ENCODE measurements at places on chromosomes 7 and 10.

GRCh38 chr10:44383749-44384600 lies 922 bp downstream of the CXCL12 start:
- DNase-seq = no peak

- DNase-seq = no peak
These were observed 310.2 kb downstream of the AUTS2 start for GRCh38 chr7:69908454-69908853.

DNA sequence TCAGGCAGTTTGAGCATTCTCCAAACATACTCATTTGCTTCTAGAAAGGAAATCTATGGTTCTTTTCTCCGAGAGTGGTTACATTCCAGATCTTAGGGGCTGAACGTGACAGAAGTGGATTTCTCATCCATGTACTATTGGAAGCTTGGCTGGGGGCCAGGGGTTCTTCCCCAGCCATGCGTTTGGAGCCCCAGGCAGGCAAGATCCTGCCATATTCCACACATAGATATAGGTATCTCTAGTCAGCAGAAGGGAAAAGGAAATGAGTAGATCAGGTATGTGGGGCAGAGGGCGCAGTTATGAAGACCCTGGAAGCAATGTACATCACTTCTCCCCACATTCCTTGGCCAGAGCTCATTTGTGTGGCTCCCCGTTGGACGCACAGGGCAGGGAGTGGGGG lies 299.8 kb downstream of the CCDC3 start:
- no peak for DNase-seq

DNA sequence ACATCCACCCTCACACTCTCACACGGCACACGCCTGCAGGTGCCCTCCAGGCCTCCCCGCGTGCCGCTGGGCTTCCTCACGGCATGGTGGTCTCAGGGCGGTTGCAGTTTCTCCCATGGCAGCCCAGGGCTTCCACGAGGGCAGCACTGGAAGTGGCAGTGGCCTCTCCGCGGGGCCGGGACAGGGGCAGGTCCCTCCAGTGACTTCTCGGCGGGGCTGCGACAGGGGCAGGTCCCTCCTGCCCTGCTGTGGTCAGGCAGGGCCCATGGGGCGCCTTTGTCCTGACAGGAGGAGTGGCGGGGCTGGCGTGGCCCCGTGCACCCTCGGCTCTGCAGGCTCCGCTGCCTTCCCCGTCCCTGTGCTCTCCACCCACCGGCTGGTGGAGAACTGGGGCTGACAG lies 19.0 kb downstream of the PWWP2B start:
- DNase-seq = no peak

- DNase-seq = peak; percentile 57
These were observed 47.8 kb downstream of the IKZF1 start for GRCh38 chr7:50352282-50352681.

- no peak for DNase-seq
These were observed 32.5 kb upstream of the RBM33 start for GRCh38 chr7:155611808-155612447.

DNA sequence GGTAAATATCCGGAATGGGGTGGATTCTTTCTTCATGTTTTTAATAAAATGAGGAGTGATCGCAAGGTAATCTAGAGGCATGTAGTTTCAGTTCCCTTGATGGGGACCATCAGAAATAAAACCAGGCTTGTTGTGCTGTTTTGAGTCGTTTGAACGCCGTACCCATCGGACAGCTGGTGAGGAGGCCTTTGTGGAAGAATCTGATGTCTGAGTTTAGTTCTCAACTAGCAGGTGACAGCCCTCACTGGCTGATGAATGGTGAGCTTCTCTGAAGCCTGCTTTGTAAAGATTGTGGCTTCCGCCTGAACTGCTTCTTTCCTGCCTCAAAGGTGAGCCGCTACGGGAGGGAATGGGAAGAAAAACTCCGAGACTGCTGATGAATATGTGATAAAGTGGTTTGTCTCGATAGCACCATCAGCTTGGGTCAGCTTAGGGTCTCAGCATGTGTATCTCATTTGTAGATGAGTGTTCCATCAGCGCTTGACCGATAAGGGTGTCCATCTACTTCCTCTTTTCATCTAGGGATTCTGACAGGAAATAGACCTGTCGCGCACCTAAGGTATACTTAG lies 977 bp downstream of the TMEM248 start:
- no peak for DNase-seq

- DNase-seq = no peak
These were observed 140.7 kb downstream of the SLC25A13 start for GRCh38 chr7:96181174-96181573.

GRCh38 chr7:121181357-121181756 lies 147.4 kb upstream of the WNT16 start:
- DNase-seq = no peak

- DNase-seq = no peak
These were observed 62.8 kb downstream of the CDH23 start for GRCh38 chr10:71459513-71459912.

Measured in GM19239 (cell line).